CD8-positive, alpha-beta T cell (primary cell): ENCODE measurements at places on chromosomes 2 and 18.

DNA sequence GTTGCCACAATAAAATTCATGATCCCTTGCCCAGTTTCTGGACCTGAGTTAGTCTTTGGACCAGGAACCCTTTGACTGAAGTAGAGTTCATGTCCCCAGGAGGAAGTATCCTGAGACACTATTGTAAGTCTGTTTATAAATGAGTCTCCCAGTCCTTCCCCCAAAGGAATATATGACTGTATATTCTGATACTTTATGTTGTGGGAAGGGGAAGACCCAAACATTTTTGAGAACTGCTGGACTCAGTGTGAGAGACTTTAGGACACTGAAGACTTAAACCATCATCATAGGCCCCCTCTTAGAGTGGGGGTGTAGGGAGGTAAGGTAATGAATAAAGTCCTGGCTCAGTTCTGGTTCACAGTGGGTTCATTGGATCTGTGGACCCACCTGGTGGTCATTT, 28.6 kb upstream of the CXCR4 start:
- no peak for DNase-seq

- DNase-seq = no peak
Observed at GRCh38 chr2:233165543-233165894, 86.0 kb upstream of the ATG16L1 start.

DNA sequence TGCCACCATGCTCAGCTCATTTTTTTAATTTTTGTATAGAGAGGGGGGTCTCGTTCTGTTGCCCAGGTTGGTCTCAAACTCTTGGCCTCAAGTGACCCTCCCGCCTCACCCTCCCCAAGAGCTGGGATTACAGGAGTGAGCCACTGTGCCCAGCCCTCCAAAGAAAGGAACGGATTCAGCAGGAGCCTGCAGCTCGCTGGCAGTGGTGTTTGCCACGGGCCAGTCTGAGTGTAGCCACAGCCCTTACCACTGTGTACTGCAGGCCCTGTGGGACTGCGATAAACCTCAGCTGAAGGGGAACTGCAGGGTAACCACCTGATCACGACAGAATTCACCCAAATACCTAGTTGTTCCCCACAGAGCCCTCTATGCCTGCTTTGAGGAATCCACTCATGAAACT, 6.8 kb downstream of the COPS9 start:
- DNase-seq = no peak

DNA sequence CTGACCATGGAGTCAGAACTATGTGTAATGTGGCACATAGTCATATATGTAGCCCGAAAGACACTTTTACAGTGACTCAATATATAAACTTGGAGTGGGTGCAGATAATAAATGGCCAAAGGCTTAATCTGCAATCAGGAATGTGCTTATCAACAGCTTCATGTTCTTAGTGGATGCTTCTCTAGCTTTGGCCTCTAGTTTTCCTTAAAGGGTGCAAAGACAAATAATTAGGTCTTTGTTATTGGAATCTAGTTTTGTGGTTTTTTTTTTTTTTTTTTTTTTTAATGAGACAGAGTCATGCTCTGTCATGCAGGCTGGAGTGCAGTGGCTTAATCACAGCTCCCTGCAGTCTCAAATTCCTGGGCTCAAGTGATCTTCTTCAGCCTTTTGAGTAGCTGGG, 625.6 kb downstream of the EPHA4 start:
- DNase-seq = no peak
